ENCODE measurements at places on chromosomes 1 and 21.

- no peak for DNase-seq
These were observed 257.2 kb downstream of the PTGER3 start for GRCh38 chr1:70790232-70790923.

DNA sequence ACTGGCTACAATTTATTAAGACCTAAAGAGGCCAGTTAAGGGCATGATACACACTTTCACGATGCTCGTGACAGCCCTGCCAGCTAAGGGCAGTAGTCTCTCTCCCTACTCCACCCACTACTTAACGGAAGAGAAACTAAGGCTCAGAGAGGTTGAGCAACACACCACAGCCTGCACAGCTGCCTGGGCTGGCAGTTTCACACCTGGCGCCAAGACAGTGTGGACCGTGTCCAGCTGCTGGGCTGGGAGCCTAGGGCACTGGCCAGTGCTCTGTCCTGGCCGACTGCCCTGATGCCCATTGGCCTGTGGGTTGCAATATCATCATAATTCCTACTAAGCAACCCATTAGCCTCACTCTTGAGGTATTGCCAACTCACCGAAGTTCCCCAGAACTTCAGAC, 27.6 kb downstream of the TENT5C start:
- DNase-seq, result no peak

DNA sequence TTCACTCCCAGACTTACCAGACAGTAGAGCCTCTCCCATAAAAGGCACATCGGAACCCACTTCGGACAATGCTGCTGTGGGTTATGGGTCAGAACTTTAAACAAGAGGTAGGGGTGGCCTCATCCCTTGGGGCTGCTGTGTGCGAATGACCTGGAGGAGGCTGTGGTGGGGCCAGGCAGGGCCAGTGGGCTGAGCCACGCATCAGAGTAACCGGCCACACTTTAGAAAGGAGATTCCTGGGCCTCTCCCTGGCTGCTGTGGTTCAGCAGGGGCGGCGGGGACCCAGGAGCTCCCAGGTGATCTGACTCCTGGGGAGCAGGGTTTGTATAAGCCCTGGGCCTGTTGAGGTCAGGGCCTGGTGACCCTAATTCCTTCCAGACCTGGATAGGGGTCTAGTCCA, 110.2 kb upstream of the C1orf174 start:
- no peak for DNase-seq

GRCh38 chr1:204445860-204446412, 34.3 kb upstream of the PPP1R15B start:
- DNase-seq, result peak; percentile 68

DNA sequence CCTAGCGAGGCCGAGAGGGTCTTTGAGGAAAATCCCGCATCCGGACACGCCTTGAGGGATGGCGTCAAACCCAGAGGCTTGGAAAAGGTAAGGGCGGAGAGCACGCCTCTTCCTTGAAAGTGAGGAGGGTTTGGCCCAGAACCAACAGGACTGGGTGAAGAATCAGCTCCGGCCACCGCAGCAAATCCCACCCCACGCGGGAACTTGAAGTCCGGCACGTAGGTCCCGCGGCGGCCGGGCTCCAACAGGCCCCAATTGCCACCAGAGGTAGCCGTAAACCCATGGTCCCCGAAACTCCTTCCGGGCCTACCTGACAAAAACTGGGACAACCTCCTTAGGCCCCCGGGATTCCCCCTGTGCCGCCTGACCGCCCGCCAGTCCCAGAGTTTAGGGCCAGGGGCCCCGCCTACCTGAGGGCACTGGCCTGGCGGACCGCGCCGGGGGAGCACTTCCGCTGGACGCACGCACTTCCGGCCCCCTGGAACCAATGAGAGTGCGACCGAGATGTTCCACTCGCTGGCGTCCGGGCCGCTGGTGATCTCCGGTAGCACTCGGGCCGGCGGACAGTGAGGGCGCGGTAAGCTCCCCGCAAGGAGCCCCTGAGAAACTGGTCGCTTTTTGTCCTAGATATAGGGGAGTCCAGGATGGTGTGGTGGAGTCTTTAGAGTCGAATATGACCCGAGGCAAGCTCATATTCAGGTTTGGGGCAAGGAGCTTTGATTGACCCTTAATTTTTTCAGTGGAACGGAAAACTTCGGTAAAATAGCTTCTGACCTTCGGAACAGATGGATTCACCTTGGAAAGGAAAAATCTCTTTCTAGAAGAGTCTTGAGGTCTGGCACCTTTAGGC, at the start of the genes LZIC and NMNAT1:
LZIC (minus strand) TSS at position 453 of the 850 bp plus-strand sequence. CDS start 6,772 bp downstream, outside the sequence.
NMNAT1 (plus strand) TSS at position 537 of the 850 bp plus-strand sequence. CDS start 28,599 bp downstream, outside the sequence.
- peak; percentile 91 for DNase-seq

- DNase-seq, result no peak
These were observed 15.7 kb downstream of the CFAP45 start for GRCh38 chr1:159884296-159884695.

DNA sequence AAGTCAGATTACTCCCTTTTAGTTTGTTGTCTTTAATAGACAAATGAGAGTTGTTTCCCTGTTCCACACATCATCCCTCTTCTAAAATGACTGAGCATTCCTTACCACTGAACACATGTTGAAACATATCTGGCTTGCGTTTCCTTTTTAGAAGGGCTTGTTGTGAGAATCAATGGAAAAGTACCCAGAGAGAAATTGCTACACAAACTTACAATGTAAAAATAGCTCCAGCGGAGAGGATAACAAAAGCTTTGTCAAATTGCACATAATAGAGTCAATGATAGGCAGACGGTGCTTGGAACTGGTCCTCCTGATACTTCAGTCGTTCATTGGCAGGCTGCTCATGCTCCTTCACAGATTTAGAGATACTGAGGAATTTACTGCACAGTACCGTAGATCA, 123.9 kb downstream of the CYYR1 start:
- DNase-seq, result no peak

- no peak for DNase-seq
These were observed 787.9 kb upstream of the B3GALT2 start for GRCh38 chr1:193974286-193974798.

DNA sequence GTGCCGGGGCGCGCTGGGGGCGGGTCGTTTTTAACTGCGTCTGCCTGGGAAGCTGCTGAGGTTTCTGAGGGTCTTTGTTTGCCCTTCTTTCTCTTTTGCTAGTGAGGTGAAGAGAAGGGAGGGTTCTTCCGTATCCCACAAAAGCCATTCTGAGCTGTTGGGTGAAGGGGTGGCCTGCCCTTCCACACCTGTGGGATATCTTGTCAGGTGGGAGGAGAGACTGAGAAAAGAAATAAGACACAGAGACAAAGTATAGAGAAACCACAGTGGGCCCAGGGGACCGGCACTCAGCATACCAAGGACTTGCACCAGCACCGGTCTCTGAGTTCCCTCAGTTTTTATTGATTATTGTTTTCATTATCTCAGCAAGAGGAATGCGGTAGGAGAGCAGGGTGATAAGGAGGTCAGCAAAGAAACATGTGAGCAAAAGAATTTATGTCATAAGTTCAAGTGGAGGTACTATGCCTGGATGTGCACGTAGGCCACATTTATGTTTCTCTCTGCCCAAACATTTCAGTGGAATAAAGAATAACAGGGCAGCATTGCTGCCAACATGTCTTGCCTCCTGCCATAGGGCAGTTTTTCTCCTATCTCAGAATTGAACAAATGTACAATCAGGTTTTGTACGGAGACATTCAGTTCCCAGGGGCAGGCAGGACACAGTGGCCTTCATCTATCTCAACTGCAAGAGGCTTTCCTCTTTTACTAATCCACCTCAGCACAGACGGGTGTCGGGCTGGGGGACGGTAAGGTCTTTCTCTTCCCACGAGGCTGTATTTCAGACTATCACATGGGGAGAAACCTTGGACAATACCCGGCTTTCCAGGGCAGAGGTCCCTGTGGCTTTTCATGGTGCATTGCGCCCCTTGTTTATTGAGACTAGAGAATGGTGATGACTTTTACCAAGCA, 972 bp downstream of the PGBD2 start:
- no peak for DNase-seq

GRCh38 chr1:154326546-154327465, 1.5 kb downstream of the ATP8B2 start:
- DNase-seq, result no peak

GRCh38 chr1:47751193-47751592, 246.0 kb downstream of the TRABD2B start:
- DNase-seq, result no peak

- DNase-seq, result peak; percentile 94
These were observed at the start of gene DMRTA2 for GRCh38 chr1:50422946-50423669. Gene DMRTA2 (minus strand): TSS chr1:50423443. CDS start chr1:50421536, 1,907 bp downstream.

DNA sequence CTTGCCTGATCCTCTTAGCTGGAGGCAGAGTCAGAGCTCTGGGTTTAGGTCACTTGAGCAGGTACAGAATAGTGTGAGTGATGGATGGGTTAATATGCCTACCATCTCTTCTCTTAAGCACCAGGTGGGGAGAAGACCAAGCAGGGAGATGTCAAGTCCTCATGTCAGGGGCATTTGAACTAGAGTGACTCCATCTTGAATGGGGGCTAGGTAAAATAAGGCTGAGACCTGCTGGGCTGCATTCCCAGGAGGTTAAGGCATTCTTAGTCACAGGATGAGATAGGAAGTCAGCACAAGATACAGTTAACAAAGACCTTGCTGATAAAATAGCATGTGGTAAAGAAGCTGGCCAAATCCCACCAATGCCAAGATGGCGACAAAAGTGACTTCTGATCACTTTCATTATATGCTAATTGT, 77.4 kb upstream of the BTG3 start:
- DNase-seq, result no peak

- DNase-seq, result no peak
These were observed 4.4 kb downstream of the LYPD8 start for GRCh38 chr1:248751142-248751541.

DNA sequence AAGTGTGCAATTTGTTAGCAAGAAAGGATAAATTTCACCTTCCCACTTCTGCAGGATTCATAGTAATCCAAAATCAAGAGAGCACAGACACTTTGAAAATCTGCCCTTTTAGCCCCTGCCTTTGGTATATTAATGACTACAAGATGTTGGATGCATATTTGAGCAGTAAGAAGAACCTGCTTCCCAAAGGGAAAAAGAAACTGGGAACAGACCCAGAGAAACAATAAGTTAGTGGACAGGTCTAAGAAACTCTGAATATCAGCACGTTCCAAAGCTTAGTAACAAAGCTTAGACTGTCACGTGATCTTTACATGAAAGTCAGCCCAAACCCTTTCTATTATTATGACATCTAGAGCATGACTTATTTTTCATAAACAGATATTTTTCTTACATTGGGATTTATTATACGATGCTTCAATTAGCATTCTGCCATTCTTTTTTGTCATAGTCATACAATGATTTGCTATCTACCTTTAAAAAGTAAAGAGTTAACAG, 390.9 kb upstream of the ADGRL2 start:
- no peak for DNase-seq

DNA sequence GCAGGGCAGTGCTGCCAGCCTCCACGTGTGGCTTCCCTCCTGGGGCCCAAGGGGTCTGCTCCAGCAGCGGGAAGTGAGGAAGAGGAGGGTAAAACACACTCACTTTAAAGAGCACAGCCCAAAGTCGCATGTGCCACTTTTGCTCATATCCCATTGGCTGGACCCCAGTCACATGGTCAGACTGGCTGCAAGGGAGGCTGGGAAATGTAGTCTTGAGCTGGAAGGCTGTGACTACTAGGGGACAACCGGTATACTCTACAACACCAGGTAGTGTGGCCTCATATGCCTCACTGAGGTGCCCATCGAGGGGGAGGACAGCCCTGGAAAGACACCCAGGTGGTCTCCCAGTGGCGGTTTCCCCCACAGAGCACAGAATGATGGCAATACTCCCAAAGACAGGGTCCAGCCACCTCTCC, 45.2 kb downstream of the CAMK2N1 start:
- peak; percentile 42 for DNase-seq

DNA sequence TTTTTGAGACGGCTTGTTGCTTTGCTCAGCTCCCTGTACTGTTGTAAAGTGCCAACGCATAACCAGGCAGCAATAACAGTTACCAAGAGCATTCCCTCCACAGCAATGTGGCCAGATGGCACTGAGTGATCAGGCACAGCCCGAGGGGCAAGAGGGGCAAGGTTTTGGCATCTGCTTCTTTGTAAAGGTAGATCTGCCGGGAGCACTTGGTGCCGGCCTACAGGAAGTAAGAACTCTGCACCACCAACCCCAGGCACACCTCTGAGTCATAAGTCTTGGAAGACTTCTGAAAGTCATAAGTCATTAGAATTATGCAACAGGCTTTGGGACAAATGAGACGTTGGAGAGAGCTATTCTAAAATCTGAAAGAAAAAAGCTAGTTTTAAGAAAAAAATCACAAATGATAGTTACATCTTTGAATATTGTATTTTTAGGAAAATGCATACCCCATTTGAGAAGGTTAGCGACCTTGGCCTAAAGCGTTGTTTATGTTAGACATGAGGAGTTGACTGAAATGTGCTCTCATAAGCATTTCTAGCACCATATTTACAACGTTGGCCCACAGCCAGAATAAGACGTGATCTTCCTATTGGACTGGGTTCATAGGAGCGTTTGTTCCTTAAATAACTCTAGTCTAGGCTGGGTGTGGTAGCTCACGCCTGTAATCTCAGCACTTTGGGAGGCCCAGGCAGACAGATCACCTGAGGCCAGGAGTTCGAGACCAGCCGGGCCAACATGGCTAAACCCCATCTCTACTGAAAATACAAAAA, 37.7 kb upstream of the MAP10 start:
- DNase-seq, result no peak

- no peak for DNase-seq
These were observed 1.6 kb downstream of the SYT6 start for GRCh38 chr1:114152089-114152507.

DNA sequence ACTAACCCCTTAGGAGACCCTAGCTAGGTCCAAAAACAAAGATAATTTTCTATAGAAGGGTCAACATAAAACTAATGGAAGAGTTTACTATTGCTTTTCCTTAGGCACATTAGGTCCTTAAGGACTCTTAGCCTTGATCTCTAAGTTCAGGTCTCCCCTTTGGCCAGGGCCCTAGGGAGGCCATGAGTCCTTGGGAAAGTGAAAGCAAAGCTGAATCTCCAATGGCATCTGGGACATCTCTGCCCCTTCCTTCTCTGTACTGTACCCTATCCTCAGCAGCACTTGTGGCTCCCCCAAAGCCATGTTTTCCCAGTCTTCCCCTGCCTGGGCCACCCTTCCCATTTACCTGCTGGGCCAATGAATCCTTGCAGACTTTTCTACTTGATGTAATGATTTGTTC, 14.3 kb downstream of the IER5 start:
- DNase-seq, result no peak

DNA sequence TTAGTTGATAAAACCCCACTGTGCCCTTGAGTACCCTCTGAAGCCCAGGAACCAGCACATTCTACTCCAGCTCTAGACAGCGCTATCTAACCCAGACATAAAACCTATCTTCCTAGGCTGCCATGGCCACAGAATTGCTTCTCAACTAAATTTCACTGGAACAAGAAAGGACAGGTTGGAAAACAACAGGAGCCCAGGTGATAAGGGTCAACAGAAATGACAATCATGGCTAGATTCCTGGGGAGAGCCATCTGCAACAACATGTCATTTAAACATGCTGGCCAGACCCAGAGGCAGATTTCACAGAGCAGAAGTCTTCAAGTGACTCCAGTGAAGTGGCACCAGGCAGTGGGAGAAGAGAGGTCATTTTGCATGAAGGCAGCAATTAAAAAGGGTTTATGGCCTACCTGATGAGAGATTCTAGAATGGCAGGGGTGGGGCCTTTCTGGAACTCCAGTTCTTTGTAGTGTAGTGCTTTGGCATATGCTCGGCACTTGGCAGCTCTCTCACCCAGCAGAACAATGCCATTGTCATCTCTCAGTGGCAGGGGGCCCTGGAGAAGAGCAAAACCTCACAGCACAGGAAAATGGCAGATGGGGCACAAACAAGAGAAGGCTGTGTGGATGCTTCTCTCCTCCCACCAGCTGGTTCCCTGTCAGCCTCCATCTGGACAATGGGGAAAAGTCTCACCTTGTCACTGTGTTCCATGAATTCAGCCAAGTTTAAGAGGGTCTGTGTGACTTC, 9.9 kb downstream of the ANGPTL7 start:
- DNase-seq, result peak; percentile 97

GRCh38 chr1:180611016-180611930, 20.5 kb upstream of the XPR1 start:
- DNase-seq, result peak; percentile 58
